ENCODE measurements at places on chromosomes 16 and 17.

DNA sequence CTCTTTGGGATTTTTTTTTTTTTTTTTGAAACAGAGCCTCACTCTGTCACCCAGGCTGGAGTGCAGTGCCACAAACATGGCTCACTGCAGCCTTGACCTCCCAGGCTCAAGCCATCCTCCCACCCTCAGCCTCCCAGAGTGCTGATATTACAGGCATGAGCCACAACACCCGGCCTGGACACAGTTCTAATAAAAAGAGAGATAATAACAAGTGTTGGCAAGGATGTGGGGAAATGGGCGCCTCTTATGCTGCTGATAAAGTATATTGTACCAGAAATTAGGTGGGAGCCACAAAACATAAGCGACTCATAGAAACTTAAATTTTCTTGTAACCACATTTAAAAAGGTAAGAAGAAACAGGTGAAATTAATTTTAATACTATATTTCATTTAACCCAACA is 50.4 kb upstream of the FA2H start:
- DNase-seq: no peak

DNA sequence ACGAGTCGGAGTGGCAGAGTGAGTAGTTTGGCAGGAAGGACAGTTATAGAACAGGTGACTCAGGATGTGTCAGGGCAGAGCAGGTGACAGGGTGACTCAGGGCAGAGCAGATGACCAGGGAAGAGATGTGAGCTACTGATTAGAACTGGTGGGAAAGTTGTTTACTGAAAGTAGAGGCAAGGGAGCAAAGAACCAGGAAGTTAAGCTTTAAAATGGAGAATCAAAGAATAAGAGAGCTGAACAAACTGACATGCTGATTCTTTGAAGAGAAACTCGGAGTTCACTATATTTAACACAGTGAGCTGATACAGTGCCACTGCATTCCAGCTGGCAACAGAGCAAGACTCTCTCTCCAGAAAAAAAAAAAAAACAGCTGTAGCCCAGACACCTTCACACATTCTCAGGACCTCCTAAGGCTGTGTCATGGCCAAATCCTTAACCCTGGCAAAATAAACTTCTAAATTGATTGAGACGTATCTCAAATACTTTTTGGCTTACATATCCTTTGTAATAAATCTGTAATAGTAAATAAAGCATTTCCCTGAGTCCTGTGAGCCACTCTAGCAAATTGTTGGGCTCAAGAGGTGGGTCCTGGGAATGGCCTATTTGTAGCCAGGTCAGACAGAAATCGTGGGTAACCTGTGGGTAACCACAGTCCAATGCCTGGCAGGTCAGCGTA is 12.3 kb upstream of the UBE2I start:
- no peak for DNase-seq

GRCh38 chr16:7534749-7535148 is 202.1 kb downstream of the RBFOX1 start:
- DNase-seq: no peak

- no peak for DNase-seq
Observed at GRCh38 chr16:22214402-22214801, 8.3 kb downstream of the EEF2K start.

DNA sequence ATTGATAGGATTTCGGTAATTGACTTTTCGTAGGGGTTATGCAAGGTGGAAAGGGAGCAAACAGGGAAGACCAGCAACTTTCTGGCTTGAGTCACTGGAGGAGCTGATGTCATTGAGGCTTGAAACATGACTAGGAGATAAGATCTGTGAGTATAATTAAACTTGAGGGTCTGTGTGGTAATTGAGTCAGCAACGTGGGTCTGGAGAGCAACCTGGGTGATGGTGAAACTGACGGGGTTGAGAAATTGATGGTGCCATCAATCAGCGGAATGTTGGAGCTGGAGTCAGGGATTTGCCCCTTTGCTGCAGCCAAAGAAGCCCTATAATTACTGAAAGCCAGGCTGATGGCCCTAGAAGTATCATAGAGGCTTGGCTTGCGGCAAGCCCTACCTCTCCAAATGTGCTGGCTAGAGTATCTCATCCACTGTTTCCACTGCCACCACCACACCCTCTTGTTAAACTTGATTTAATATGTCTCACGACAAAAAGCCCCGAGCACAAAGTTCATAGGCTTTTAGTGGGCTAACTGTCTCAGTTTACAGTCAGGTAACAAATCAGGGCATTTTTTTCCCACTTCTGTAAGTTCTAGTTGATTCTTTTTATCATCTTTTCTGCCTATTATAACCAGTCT is 186.9 kb upstream of the ELAC2 start:
- no peak for DNase-seq

DNA sequence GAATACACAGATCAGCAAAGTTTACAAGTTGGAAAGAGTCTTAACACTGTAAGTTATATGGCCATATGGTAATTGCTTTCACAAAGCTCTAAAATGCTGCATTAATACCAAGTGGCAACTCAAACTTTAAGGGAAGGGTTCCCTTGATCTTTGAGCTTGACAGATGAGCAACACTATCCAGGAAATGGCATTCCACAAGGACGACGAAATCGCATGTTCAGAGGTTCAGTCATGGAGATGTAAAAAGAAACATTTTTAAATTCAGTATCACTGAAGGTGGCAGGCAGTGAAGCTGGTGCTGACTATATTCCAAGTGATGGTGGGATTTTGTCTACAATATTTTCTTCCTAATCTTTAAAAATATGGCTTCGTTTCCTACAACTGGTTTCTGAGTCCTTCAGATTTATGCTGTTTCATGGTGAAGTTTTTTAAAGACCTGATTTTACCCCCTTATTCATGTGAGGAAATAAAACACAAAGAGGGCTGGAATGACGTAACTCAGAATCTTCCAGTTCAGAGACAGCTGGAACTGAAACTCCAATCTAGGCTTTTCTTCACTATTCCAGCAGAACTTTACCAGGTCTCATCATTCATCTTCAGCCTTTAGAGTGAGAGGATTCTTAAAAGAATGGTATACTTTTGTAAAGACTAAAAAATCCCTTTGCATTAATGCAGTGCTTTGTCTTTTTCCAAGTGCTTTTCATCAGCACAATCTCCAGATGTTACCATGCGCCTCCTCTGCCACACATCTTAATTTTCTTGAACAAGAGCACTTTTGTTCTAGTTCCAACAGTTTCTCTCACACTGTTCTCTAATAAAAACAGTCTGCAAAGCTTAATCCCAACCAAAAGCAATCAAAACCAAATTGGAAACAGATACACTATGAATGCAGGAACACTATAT is 20.2 kb downstream of the CHCT1 start:
- DNase-seq: no peak

- no peak for DNase-seq
Observed at GRCh38 chr16:89602273-89602951, 11.0 kb upstream of the DPEP1 start.

DNA sequence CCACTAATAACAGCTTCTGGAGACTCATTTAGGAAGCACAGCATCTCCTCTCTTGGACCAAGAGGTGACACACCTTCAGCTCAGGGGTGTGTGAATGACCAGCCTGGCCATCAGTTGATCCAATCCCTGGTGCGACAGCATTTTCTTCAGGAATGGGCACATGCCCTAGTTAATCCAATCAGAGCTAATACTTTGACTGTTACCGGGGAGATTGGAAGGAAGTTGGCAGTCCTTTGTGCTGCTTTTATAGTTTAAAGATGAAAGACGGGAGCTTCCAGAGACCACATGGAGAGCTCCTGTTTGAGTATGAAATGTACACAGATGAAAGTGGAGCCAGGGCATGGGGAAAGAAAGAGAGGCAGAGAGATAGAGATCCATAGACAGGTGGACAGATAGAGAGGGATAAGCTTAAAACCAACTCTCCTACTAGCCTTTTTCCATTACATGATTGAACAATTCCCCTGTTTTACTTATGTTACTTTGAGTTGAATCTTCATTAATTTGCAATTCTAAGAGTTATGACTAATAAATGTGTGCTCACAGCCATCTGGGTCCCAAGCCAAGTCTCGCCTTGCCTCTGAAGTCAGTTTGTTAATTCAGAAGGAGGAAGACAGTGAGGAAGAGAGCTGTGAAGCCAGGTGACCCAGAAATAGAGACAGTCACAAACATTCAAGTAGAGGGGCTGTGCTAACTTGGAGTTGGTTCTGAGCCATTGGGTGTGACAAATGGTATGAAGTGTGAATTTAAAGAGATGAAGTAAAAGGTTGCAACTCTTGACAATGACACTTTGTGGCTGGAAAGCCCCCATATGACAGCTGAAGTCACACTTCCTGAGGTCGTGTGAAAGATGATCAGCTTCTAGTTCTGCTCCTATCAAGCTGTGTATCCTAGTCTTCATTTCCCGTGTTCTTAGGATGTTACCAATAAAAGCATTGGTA is 120.0 kb upstream of the GOT2 start:
- no peak for DNase-seq

GRCh38 chr16:86095906-86096485 is 197.0 kb downstream of the IRF8 start:
- DNase-seq: no peak

- DNase-seq: no peak
Observed at GRCh38 chr16:55622272-55622671, 33.5 kb upstream of the SLC6A2 start.

- no peak for DNase-seq
Observed at GRCh38 chr16:10933865-10934264, 8.4 kb downstream of the DEXI start.

DNA sequence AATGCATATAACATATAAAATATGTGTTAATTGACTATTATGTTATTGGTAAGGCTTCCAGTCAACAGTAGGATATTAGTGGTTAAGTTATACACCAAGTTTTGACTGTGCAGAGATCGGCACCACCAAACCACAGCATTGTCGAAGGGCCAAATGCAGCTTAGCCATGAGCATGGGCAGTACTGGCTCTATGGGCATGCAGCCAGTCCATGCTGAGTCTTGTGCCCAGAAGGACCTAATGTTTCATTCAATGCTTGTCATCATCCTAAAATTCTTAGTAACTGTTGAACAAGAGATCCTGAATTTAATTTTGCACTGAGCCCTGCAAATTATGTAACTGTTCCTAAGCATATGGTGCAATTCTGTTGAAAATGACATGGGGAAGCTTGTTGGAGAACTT is 233.4 kb upstream of the HS3ST3A1 start:
- DNase-seq: no peak

DNA sequence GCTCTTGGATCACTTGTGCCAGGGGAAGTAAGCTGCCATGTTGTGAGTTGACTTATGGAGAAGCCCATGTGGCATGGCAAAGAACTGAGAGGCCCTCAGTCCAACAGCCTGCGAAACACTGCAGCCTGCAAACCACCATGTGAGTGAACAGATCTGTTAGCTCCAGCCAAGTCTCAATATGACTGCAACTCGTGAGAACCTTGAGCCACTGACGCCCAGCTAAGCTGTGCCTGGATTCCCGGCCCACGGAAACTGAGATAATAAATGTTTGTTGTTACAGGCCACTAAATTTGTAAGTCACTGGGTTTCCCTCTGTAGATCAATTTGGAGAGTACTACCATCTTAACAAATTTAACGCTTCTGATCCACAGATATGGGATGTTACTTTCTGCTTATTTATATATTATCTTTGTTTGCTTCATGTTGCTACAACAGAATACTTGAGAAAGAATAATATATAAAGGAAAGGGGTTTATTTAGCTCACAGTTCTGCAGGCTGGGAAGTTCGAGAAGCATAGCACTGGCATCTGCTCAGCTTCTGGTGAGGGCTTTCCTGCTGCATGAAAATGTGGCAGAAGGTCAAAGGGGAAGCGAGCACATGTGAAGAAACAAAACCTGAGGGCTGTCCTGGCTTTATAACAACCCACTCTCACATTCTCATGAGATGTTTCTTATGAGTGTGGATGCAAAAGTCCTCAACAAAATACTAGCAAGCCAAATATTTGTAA is 29.4 kb upstream of the ATP2A3 start:
- DNase-seq: no peak
